Fibroblast of skin of right quadriceps (primary cell): ENCODE measurements at places on chromosomes 3 and 15.

DNA sequence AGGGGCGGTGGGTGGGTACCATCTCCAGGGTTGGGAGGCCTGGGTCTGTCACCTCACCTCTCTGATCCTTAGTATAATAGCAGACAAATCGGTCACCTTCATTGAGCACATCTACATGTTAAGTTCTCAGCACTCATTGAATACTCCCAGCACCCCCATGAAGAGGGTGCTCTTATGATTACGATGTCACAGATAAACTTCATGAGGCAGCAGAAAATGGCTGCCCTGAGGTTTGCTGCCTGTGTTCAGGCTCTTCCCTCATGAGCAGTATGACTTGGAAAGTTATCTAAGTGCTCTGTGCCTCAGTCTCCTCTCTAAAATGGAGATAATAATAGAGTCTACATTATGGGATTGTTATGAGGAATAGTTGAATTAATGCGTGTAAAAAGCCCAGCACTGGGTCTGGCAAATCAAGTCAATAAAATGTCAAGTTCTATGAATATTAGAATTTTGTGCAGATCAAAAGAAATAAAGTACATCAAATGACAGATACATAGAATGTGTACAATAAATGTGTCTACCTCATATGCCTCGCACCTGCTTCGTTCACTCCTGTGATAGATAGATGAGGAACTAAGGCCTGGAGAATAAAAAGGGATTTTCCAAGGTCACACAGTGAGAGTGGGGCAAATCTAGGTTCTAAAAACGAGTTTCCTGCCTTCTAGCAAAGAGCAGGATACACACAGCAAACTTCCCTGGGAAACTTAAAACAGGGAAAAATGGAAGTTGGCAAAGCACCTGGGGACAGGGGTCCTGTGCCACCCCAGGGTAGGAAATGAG, 142.2 kb upstream of the MRPS22 start:
- no peak for DNase-seq

DNA sequence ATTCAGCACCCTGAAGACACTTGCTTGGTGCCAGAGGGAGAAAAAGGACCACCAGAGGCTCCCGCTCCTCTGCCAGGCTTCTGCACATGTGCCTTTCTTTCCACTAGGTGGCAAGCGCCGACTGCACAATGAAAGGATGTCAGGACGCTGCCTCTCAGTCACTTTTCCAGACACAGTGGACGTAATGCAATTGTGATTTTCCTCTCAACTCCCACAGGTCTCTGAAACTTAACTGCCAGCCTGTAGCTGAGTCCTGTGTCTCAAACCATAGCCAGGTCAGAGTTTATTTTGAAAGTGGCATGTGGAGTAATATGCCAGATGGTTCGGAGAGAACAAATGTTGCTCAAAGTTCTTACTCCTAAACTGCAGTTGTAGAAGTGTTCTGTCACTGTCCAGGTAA, 162.9 kb downstream of the ITPR1 start:
- DNase-seq: peak; percentile 77

DNA sequence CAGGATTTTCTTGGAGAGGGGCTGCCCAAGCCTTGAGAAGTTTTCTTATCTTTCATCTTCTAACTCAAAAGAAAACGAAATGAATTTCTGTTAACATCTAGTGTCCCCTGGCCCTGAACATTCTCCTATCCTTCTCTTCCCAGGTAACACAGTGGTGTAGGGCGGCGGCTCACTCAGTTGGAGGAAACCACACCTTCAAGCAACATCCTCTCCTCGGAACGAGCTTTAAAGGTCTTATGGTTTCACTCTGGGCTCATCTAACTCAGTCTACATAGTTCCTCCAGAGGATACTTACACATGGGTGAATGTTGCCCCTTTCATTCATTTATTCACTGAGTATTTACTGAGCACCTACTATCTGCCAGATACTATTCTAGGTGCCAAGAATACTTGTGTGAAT, 31.0 kb upstream of the KLHL6 start:
- no peak for DNase-seq

GRCh38 chr3:151459358-151459757, 1.5 kb downstream of the IGSF10 start:
- DNase-seq: no peak
